Lower lobe of right lung (tissue), 2 donors: ENCODE measurements at places on chromosomes 2 and 18. TPM values are rescaled to one million over a fixed set of nuclear protein-coding genes. Genes with fewer than 3 reads are reported as not detected.

Gene FECH
- 25.7 TPM for total RNA-seq

- H3K27me3 ChIP-seq, result no peaks in the 10 kb centered on the region
- peak within 1 kb of the TSS; percentile 75 for H3K4me3 ChIP-seq
- H3K36me3 ChIP-seq, result peaks cover 7% of the 10 kb centered on the region
- H3K4me1 ChIP-seq, result peaks cover 39% of the 10 kb centered on the region
- peak within 1 kb of the TSS; percentile 94 for H3K27ac ChIP-seq
- peak; percentile 90 for DNase-seq
Measured at GRCh38 chr2:189580658-189581353, at the start of gene SLC40A1. TSS of gene SLC40A1 (minus strand) at chr2:189580786. CDS start at chr2:189580460, 326 bp downstream.

Gene CETN1
- total RNA-seq, result not detected

Gene TMEM169
- total RNA-seq, result 1.2 TPM

Gene REEP1
- 6.9 TPM for total RNA-seq

Gene IL37
- not detected for total RNA-seq

GRCh38 chr2:83742117-83742782 is 716.8 kb downstream of the SUCLG1 start:
- H3K27me3 ChIP-seq, result no peaks in the 10 kb centered on the region
- H3K4me3 ChIP-seq, result no peak overlapping the region
- DNase-seq, result peak; percentile 32
- H3K27ac ChIP-seq, result no peak overlapping the region
- no peaks in the 10 kb centered on the region for H3K4me1 ChIP-seq
- H3K36me3 ChIP-seq, result no peaks in the 10 kb centered on the region

- no peak overlapping the region for H3K27ac ChIP-seq
- no peak for DNase-seq
- no peaks in the 10 kb centered on the region for H3K27me3 ChIP-seq
- no peaks in the 10 kb centered on the region for H3K36me3 ChIP-seq
- H3K4me1 ChIP-seq, result no peaks in the 10 kb centered on the region
Measured at GRCh38 chr18:23203891-23204432, 68.7 kb downstream of the CABLES1 start.

GRCh38 chr2:64914247-64914646 is 75.0 kb upstream of the SLC1A4 start:
- no peak for DNase-seq
- no peak overlapping the region for H3K27ac ChIP-seq
- H3K36me3 ChIP-seq, result no peaks in the 10 kb centered on the region
- H3K4me3 ChIP-seq, result no peak overlapping the region
- no peaks in the 10 kb centered on the region for H3K4me1 ChIP-seq
- no peaks in the 10 kb centered on the region for H3K27me3 ChIP-seq

DNA sequence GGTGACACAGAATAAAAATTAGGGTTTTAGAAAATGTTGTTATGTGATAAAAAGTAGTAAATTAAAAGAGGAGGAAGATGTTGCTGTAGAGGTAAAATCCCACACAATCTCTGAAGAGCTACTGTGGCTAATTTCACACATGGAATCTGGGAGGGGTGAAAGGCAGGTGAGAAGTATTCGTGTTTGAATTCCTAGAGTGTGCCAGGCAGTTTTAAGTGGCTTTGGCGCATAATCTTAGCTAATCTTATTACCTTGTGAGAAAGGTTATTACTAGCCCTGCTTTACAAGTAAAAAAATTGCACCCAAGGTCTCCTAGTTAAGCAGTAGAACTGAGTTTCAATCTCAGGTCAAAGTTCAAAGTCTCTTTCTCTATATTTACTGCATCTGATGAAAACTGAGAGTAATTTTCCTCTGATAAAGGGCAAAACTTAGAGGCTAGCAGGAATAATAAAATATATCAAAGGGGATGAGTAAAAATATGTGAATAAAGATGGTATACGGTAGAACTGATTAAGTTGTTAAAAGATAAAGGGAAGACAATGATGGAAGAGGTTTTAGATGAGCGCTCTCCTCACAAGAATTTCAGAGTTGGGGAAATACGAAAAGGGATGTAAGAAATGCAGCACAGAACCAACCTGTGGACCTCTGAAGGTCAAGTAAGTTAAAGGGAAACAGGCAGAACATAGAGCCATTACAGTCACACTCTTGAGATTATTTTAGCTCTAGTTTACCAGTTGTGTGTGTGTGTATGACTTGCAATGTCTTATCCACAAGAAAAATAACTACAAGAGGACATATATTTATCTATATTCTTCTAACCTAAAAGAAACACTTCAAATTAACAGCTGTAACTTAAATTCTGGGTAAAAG is 34.8 kb downstream of the GAREM1 start:
- H3K36me3 ChIP-seq, result no peaks in the 10 kb centered on the region
- no peak overlapping the region for H3K4me3 ChIP-seq
- no peak overlapping the region for H3K27ac ChIP-seq
- no peaks in the 10 kb centered on the region for H3K27me3 ChIP-seq
- no peak for DNase-seq

DNA sequence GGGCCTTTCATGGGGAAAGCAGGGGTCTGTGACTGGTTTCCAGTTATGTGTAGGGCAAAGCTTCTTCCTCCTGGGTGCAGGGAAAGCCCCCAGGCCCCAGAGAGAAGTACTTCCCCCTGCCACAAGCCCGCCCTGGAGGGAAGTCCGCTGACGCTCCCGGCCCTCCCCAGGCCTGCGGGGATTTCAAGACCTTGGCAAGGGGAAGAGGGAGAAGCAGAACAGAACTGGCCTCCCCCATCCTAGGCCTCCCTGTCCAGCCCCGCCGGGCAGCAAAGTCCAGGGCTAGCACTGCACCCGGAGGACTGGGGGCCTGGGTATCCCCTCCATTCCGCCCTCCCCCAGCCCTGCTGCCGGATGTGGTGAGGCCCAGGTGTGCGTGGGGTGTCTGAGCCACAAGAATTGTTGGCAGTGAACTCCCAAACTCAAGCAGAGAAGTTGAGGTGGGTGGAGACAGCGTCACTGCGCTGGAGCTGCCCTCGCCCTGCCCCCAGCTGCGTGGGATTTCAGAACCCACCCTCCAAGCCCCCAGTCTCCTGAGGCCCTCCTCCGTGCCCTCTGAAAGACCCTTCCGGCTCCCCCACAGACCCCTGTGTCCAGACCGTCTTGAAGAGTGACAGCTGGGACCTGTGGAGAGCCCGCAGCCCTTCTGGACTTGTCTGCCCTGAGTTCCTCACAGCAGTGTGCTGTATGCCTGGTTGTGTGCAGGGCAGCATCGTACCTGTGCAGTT is 1.1 kb upstream of the DUSP2 start:
- H3K27me3 ChIP-seq, result peaks cover 5% of the 10 kb centered on the region
- no peaks in the 10 kb centered on the region for H3K36me3 ChIP-seq
- peak overlapping the region; percentile 64 for H3K4me3 ChIP-seq
- H3K4me1 ChIP-seq, result peaks cover 37% of the 10 kb centered on the region
